ENCODE measurements at places on chromosomes 6 and 20. TPM values are rescaled to one million over a fixed set of nuclear protein-coding genes. Genes with fewer than 3 reads are reported as not detected.

Gene UBE2C
- 1.2 TPM for total RNA-seq

- no peak for DNase-seq
Observed at GRCh38 chr6:77401231-77401630, 62.1 kb downstream of the HTR1B start.

DNA sequence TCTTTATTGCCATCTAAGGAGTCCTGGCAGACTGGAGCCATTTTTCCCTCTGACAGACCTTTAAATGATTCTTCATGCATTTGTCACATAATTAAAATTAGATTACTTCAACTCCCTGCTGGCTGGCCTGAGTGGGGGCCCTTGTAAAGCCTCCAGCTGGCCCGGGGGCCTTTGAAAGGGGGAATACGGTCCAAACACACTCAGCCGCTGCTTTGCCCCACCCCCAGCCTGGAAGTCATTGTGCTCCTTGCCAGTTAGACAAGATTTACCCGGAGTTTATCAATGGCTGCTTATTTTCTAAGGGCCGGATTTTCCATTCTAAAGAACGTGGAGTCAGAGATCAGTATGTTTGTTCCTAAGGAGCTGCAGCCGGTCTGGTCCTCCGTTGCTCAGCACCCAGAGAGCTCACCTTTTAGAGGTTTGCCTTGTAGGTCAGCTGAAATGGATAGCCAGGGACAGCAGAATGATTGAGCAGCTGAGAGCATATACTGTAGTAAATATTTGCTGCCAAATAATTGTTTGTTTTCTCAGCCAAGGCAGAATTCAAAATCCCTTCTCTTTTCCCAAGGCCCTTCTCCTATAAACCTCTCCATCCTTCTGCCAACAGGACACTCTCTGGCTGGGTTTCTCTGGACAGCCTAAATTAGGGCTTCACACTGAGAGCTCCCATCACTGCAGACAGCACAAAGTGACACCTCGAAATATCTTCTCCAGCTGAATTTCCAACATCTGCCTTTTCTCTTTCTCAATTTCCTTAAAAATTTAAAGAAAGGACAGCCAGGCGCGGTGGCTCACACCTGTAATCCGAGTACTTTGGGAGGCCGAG, 68.4 kb upstream of the RBM24 start:
- DNase-seq, result no peak

Gene SLA2
- total RNA-seq, result 1.6 TPM

GRCh38 chr6:114342086-114342825, 567 bp downstream of the HS3ST5 start:
- DNase-seq, result no peak

GRCh38 chr6:85678026-85678601, 35.4 kb upstream of the SYNCRIP start:
- no peak for DNase-seq

GRCh38 chr20:63325021-63325471, 32.1 kb downstream of the COL20A1 start:
- DNase-seq, result no peak

- no peak for DNase-seq
Observed at GRCh38 chr6:32337186-32337805, 34.4 kb downstream of the TSBP1 start.

GRCh38 chr6:21158873-21159272, 434.7 kb upstream of the SOX4 start:
- DNase-seq, result no peak

GRCh38 chr6:14858808-14859207, 387.1 kb upstream of the JARID2 start:
- DNase-seq, result no peak

GRCh38 chr6:39777218-39777617, 15.0 kb upstream of the DAAM2 start:
- DNase-seq, result no peak

Gene CHRNA4
- total RNA-seq, result not detected

- DNase-seq, result no peak
Observed at GRCh38 chr6:491233-491632, 99.7 kb downstream of the IRF4 start.

DNA sequence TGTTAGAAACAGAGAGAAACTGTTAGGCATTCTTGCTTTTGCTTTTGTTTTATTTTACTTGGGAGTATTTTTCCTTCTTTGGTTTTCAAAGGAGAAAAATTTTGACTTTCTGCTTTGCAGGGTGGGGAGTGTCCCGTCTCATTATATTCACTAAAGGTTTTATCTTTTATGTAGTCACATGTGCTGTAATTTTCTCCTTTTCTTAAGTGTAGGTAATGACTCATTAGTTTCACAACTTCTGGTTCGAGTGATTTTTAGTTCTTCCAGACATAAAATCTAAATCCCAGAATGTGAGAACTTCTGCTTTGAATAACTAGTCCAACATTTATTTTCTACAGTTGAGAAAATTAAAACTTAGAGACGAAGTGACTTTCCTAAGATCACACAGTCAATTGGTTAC, 37.7 kb downstream of the ADGRF1 start:
- no peak for DNase-seq

DNA sequence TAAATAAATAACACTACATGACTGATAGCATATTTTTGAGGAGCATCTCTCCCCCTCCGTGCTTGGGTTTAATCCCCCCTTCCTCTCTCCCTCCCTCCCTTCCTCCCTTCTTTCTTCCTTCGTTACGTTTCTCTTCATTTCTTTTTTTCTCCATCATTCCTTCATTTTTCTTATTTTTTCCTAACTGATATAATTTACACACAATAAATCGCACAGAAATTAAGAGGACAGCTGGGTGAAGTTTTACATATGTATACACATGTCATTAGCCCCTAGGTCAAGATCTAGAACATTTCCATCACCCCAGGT, 51.4 kb upstream of the EZR start:
- DNase-seq, result no peak

DNA sequence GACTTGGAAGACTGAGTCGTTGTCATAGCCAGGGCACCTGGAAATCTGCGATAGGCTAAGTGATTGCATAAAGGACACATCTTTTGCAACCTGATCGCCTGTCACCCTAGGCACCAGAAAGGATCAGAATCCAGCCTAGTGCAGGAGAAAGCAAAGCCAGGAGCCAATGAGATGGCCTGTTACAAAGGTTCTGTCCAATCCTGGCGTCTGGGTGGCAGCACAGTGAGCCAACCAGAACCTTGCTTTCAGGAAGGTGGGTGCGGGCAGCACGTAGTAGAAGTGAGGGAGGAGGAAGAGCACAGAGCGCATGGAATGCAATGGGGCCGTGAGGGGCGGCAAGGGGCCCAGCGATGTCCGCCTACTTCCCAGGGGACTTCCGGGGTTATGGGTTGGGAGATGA, 120.4 kb upstream of the GGTLC1 start:
- no peak for DNase-seq

Gene KCNQ2
- not detected for total RNA-seq

Gene EYS
- total RNA-seq, result 1.3 TPM

DNA sequence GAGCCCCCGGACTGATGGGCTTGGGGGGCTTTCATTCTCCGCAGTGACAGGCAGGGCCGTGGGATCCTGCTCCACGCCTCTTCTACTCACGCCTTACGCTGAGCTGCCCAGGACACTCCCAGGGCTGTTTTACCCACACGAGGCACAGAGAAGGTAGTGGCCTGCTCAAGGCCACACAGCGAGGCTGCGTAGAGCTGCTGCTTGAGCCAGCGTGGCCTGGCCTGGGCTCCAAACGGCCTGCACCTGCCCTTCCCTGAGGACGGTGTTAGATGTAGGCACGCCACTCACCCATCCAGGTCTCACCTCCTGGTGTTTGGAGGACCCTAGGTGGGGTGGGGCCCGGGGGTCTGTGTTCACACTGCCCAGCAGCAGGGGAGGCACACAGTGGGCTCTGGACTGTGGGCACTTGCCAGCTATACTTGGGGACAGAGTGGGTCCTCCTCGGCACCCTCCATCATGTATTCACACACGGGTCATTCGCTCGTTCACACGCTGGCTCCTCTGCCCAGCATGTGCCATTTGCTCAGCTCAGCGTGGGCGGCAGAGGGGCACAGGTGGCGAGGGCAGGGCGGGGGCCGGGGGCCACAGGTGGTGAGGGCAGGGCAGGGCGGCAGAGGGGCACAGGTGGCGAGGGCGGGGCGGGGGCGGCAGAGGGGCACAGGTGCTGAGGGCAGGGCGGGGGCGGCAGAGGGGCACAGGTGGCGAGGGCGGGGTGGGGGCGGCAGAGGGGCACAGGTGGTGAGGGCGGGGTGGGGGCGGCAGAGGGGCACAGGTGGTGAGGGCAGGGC, 18.4 kb upstream of the RBBP8NL start:
- no peak for DNase-seq

Gene HLA-DQB1
- total RNA-seq, result 5.4 TPM

Gene C4B
- total RNA-seq, result 323 TPM

GRCh38 chr20:42652266-42652665, 537.4 kb downstream of the PTPRT start:
- no peak for DNase-seq

DNA sequence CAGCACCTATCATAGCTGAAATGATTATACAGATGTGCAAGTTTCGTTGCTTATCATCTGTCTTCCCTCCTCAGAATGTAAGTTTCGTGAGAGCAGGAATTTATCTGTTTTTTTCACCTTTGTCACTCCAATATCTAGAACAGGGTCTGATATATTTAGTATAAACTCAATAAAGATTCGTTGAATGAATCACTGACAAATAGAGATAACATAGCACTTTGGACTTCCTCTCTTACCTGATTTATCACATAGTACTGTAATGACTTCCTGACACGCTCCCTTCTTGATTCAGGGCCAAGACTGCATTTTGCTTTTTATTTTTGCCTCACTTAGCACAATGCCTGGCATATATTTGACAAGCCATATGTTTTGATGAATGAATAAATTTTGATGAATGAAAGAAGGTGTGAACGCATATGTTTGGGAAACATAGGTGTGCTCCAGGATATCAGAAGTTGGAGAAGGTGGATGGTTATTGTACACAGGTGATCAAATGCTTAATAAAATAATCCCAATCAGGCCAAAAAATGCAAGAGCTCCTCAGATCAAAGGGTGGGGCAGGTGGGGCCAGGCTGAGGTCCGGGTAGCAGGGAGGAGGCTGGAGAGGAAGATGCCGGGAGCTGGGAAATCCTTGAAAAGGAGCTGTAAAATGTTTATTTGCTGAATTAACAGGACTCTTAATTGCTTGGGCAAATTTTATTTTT, 33.0 kb downstream of the PIM1 start:
- DNase-seq, result no peak

Gene FERMT1
- 0.98 TPM for total RNA-seq

Gene FOXS1
- 0.44 TPM for total RNA-seq

- DNase-seq, result no peak
Observed at GRCh38 chr20:4787069-4787468, 65.4 kb downstream of the PRND start.

- DNase-seq, result no peak
Observed at GRCh38 chr6:465531-466348, 74.2 kb downstream of the IRF4 start.

- DNase-seq, result no peak
Observed at GRCh38 chr6:63923139-63923739, 287.6 kb downstream of the PHF3 start.

- no peak for DNase-seq
Observed at GRCh38 chr6:165844232-165844631, 181.2 kb upstream of the PDE10A start.

Gene HLA-DPB1
- 58.2 TPM for total RNA-seq

Gene TULP1
- total RNA-seq, result not detected

GRCh38 chr6:77030929-77031674, 432.2 kb downstream of the HTR1B start:
- no peak for DNase-seq

Gene CLVS2
- not detected for total RNA-seq

Gene IL17F
- total RNA-seq, result not detected

- DNase-seq, result no peak
Observed at GRCh38 chr20:19250346-19250745, 37.9 kb downstream of the SLC24A3 start.

GRCh38 chr6:98230250-98230649, 604.1 kb upstream of the POU3F2 start:
- no peak for DNase-seq

DNA sequence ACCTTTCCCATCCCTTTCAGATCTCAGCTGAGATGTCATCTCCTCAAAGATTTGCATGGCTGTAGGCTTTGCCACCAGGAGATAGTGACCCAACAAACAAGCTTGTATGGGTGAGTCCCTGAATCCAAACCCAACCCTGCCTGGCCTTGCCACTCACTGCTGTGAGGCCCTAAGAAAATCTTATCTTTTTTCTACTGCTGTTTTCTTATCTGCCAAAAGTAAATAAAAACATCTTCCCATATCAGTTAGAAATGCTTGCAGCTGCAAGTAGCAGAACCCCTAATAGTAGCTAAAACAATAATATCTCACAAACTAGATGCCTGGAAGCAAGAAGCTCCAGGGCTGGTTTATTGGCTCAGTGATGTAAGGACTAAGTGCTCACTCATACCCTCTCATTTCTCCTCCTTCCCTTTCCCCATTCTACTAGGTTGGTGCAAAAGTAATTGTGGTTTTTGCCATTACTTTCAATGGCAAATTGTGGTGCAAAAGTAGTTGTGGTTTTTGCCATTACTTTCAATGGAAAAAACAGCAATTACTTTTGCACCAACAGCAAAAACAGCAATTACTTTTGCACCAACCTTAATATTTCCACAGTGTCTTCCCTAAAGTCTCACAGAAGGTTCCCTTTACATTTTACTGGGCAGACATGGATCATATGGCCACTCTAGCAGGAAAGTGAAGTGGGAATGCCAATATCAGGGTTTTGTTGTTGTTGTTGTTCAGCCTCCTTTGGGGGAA, 56.7 kb upstream of the PSMF1 start:
- no peak for DNase-seq

Gene PROCR
- total RNA-seq, result 34.1 TPM

DNA sequence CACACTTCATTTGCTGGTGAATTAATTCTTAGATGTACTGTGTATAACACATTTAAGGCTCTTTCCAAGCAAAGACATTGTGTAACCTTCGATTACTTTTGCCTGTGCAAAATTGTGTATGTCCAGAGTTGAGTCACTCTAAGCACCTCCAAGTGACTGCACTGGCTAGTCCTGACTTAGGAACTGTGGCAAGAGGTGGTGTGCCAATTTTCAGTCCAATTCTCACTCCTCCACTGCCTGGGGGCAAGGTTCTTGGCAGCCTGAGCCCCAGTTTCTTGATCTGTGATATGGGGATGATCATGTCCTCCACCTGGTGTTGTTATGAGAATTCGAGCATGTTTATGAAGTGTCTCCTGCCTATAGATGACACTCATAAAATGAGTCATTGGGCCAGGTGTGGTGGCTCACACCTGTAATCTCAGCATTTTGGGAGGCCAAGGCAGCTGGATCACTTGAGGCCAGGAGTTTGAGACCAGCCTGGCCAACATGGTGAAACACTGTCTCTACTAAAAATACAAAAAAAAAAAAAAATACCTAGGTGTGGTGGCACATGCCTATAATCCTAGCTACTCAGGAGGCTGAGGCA, 105.3 kb upstream of the CDYL start:
- no peak for DNase-seq

DNA sequence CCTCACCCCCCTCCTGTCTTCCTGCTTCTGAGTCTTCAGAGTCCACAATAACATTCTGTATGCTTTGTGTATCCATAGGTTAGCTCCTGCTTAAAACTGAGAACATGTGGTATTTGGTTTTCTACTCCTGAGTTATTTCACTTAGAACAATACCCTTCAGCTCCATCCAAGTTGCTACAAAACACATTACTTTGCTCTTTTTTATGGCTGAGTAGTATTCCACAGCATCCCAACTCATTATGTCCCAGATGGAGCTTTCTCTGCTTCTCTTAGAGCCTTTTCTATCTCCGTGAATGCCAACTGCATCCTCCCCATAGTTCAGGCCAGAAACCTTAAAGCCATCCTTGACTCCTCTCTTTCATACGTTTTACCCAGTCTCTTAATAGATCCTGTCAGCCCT, 55.8 kb downstream of the STMND1 start:
- DNase-seq, result no peak

Gene NDRG3
- total RNA-seq, result 18.7 TPM

- no peak for DNase-seq
Observed at GRCh38 chr6:42817907-42818306, 36.1 kb downstream of the BICRAL start.
